H54 (cell line): ENCODE measurements at places on chromosomes 7 and 10.

- DNase-seq, result peak; percentile 69
Observed at GRCh38 chr10:73110345-73110849, at the start of gene NUDT13. TSS of gene NUDT13 (plus strand) at chr10:73110455. CDS start at chr10:73114366, 3,911 bp downstream.

GRCh38 chr10:79047875-79048638, 20.7 kb upstream of the ZMIZ1 start:
- no peak for DNase-seq

DNA sequence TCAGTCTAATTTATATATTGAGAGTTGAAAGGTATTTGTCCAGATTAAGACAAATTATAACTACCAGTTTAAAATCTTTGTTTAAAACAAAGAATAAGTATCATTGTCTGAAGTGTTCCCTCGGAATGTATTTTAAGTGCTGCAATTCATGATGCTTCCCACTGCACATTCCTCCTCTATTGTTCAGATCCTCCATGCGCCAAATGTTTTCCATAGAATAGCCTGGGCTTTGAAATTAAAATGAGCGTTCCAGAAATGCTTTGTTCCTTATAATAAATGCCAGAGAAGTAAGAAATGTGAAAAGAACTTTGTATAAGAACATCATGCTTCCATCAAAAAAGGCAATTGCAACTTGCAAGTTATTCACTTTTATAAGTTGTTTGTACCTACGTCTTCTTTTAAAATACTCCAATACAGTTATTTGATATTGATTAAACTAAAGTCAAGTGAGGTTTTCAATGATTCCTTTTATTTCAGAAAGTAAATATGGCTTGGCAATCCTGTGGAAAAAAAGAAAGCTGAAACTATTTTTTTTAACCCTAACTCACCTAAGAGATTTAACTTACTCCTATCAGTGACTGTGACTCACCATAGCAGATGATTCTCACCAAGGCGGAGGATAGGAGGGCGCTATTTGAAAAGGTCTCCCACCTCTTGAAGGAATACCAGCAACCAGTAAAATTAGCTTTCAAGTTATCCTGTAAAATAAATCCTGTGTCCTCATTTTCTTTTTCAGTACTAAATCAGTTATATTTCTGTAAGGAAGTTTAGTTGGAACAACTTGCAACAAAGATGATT, 85.8 kb downstream of the CTNNA3 start:
- no peak for DNase-seq

DNA sequence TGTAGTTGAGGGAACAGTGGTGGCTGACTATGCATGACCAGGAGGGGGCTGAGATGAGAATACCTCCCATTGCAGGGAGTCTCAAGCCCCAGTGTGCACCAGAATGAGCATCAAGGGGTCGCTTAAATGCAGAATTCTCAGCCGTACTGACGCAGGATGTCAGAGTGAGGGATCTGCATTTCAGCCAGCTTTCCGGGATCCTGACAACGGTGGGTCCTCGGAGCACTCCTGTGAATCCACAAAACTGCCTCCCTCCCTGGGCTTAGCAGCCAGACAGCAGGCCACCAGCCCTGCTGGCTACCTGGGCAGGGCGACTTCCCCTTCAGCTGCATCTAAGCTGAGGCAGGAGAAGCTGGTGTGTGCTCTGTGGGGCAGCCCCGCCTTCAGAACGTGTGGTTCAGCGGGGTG, 21.8 kb upstream of the LOXL4 start:
- no peak for DNase-seq

- DNase-seq, result no peak
Observed at GRCh38 chr7:87506246-87507180, 31.0 kb upstream of the ABCB4 start.

- no peak for DNase-seq
Observed at GRCh38 chr10:809671-810350, 120.3 kb upstream of the DIP2C start.

DNA sequence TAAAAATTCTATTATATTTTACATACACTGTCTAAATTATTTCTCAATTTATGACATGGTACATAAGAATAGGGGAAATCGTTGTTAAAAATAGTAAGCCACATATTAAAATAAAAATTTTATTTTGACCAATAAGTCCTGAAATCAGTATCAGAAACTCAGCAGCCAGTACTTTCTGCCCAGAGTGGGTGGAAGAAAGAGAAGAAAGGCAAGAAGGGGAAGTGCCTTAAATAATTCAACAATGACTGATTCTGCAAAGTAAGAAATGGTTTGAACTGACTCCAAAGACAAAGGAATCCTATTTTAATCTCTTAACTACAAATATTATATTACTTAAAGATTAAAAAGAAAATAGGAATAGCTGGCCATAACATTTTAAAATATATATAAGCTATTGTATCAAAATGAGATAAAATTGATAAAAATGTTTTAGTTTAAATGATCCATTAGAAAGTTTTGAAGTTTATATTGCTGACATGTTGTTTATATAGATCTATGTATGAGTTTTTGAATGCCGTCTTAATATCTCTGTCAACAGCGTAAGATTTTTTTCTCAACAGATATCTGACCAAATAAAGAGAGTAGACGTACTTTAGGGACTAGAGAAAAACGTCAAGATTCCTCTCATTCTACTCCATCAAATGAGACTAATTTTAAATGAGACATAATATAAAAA, 30.2 kb upstream of the NRCAM start:
- DNase-seq, result no peak

- DNase-seq, result no peak
Observed at GRCh38 chr7:7294911-7295310, 112.6 kb downstream of the C1GALT1 start.

DNA sequence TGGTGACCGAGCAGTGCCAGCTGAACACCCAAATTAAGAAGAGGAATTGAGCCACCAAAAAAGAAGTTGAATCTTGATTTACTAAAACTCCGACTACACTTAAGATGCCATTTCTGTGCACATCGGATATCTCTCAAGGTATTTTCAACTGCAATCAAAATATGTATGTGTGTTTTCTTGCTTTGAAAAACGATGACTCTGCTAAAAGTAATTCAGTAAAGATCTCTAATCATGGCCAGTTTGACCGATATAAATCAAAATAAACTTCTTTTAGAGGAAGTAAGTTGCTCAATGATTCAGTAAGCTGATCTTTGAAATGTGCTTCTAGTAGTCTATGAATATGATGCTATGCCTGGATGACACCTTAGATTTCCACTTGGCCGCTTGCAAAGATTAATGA, 453.5 kb upstream of the TPK1 start:
- no peak for DNase-seq

DNA sequence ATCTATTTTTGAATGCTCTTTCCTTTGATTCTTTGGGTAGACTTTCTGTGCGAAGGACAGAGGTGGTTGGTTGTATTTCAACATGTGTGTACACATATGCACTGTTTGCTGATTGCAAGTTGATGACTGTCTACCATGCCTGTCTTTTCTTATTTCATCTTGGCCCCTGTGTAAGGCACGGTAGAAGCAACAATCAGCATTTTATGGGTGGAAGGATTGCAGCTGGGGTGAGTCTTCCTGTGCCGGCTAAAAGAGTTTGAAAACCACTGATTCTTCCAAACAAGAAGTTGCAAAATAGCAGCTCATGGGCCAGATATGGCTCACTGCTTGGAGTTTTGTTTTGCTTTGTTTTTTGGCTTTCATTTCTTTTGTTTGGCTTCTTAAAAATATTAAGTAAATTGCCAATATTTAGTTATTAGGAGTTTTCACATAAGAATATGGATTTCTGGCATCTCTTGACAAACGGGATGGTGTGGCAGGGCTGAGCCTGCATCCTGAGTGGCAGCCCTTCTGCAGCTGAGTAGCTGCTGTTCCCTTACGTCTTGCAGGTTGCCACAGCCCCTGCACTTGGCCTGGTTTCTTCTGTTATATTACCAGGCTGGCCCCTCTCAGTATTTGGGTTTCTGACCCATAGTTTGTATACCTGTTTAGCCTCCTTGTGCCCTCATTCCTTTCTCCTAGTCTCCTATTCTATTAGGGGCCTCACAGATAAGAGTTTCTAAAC, 7.2 kb downstream of the ZNF862 start:
- no peak for DNase-seq

DNA sequence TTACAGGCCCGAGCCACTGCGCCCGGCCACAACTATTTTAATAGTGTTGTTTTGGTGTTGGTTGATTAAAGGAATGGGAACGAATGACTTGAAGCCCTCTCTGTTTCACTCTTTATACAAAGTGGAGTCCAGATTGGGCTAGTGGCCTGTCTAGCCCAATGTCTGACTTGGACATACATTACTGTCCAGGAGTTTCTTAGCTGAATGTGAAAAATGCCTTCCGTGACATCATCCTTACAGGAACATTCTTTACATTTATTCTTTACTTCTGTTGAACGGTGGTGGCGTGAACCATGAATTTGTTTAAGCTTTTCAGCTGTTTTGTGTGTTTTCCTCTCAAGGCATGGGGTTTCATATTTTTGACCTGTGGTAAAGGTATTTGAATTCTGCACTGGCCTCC, 67.9 kb downstream of the DAGLB start:
- no peak for DNase-seq

DNA sequence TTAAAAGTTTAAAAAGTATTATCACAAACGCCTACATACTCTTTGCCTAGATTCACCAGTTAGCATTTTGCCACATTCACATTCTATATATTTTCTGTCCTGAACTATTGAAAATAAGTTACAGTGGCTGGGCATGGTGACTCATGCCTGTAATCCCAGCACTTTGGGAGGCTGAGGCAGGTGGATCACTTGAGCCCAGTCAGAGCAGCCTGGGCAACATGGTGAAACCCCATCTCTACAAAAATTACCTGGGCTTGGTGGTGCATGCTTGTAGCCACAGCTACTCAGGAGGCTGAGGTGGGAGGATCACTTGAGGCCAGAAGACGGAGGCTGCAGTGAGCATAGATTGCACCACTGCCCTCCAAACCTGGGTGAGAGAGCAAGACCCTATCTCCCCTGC, 5.3 kb downstream of the ARPC1A start:
- no peak for DNase-seq
